ENCODE measurements at places on chromosomes 3 and 15.

GRCh38 chr15:61724251-61724939 is 335.9 kb downstream of the VPS13C start:
- no peak for DNase-seq

DNA sequence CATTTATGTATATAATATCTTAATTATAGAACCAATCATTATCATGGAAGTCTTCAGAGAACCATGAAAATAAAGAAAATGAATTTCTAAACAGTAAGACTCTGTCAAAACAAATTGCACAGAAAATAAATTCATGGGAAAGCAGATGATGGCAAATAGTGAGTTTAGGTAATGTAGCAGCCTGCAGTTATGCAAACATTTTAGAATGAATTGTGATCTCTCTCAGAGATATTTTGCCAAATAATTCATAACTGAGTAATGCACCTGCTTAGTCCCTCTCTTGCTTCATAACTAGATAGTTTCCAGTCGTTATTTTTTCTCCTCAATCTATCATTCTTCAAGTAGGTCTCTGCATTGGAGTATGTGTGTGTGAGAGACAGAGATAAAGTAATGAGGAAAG is 492.7 kb upstream of the THBS1 start:
- DNase-seq: no peak

DNA sequence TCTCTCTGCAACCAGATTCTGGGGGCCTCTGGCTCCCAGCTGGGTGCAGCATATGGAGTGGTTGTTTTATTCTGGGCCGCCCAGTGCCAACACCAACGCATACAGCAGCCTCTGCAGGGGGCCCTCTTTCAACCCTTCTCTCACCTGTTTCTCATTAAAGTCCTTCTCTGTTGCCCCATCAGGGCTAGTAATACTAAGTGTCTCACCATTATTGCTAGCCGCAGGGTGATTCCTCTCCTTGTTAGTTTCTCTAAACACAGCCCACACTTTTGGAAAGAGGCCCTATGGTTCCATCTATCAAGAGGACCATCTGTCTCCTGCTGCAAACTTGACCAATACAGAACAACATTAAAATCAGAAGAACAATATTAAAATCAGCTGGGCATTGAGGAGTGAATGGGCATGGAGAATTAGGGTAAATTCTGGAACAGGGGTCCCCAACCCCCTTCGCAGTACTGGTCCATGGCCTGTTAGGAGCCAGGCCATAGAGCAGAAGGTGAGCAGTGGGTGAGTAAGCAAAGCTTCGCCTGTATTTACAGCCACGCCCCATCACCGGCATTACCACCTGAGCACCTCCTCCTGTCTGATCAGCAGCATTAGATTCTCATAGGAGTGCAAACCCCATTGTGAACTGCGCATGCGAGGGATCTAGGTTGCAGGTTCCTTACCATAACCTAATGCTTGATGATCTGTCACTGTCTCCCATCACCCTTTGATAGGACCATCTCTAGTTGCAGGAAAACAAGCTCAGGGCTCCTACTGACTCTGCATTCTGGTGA is 36.5 kb downstream of the ALS2CL start:
- DNase-seq: no peak

DNA sequence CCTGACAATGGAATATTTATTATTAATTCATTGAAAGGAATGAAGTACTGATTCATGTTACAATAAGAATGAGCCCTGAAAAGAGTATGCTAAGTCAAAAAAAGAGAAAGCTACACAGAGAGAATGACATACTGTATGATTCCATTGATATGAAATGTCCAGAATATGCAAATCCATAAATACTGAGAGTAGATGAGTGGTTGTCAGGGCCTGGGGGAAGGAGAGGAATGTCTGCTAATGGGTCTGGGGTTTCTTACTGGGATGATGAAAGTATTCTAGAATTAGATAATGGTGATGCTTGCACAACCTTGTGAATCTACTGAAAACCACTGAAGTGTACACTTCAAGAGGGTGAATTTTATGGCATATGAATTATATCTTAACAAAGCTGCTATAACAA is 79.9 kb upstream of the HACD2 start:
- no peak for DNase-seq

- no peak for DNase-seq
These were observed 280.1 kb downstream of the LRTM1 start for GRCh38 chr3:54647721-54648120.

DNA sequence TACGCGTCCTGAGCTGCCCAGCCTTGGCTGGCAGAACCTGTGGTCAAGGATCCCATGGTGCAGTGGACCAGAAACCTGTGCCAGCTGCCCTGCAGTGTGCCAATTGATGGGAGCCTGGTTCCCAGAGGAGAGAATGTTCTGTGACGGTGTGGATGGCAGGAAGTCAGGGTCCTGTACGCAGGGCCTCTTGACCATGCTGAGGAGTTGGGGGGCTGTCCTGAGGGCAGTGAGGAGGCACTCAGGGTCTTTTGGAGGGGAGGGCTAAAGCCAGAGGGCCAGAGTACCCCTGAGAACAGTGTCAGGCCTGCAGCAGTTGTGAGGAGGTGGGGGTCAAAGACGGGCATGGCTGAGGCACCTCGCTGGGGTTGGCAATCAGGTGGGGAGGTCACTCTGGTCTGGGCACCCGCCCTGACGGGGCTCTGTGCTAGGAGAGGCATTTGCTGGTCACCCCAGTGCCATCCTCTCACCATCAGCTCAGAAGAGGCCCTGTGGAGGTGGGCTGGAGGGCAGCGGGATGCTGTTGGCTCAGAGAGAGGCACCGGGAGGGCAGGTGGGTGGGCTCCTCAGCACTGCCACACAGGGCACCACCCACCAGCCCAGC is 61.0 kb downstream of the SCN5A start:
- no peak for DNase-seq

GRCh38 chr3:129195731-129196256 is 12.1 kb upstream of the CNBP start:
- DNase-seq: peak; percentile 89

DNA sequence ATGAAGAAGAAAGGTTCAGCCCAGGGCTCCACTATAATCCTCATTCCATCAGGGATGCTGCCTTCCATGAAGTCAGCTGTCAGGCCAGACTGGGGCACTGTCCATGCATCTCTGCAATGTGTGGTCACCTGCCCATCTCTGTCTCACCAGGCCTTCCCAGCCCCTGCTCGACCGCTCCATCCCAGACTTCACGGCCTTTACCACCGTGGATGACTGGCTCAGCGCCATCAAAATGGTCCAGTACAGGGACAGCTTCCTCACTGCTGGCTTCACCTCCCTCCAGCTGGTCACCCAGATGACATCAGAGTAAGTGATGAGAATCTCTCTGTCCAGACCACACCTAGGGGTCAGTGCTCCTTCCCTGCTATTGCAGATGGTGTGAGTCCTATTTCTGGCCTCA is 454.1 kb downstream of the EPHB1 start:
- DNase-seq: no peak

GRCh38 chr3:62142331-62143085 is 230.8 kb downstream of the FEZF2 start:
- DNase-seq: no peak

DNA sequence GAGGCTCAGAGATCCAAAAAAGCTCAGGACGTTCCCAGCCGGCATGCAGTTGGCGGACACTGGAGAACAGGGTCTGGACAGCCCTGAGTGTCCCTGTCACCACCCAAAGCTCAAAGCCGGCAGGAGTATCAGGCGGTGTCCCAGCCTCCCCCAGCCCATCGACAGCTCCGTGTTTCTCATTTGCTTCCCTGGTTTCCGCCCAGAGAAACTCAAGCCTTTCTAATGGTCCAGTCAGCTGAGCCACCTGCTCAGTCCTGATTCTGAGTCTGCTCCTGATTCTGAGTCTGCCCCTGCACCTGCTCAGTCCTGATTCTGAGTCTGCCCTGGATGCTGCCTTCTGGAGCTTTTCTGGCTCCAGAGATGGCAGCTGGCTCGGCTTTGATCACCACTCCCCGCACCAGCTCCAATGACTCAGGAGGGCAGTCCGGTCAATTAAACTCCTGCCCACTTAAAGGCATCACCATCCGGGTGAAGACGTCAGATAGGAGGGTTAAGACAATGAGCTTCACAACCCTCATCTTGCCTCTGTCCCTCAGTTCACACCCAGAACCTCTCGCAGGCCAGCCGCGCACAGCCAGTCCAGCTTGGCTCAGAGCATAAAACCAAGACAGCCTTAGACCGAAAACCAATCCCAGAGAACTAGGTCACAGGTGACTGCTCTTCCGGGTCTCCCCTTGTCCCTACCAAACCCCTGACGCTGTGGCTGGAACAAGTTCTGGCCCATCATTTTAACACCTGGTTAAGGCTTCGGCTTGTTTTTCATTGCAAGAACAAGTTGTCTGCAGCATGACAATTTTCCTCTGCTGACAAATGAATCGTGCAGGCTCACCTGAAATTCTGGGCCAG is 6.8 kb downstream of the PCSK6 start:
- DNase-seq: no peak

- DNase-seq: no peak
These were observed 199.4 kb upstream of the NR2E3 start for GRCh38 chr15:71610728-71611552.

GRCh38 chr3:59758672-59759071 is 708.8 kb upstream of the CFAP20DC start:
- peak; percentile 31 for DNase-seq

DNA sequence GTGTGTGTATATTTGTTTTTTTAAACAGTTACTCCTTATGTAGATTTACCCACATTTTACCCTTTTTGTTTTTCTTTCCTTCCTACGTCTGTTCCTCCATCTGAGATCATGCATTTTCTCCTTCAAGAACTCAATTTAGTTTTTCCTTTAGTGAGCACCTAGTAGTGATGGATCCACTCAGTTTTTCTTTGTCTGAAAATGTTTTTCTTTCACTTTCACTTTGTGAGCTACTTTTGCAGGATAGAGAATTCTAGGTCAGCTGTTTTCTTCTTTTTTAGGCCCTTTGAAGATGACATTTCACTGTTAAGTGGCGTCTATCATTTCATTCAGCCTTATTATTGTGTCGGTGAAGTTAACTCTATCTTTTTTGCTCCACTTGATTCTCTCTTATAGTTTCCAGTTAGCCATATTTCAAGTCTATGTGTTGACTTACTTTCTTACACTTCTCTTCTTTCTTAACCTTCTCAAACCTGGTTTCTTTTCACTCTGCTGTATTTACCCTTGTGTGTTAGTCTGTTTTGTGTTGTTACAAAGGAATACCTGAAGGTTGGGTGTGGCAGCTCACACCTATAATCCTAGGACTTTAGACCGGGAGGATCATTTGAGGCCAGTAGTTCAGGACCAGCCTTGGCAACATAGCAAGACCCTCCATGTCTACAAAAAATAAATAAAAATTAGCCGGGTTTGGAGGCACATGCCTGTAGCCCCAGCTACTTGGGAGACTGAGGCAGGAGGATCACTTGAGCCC is 55.8 kb downstream of the PRKCI start:
- no peak for DNase-seq

DNA sequence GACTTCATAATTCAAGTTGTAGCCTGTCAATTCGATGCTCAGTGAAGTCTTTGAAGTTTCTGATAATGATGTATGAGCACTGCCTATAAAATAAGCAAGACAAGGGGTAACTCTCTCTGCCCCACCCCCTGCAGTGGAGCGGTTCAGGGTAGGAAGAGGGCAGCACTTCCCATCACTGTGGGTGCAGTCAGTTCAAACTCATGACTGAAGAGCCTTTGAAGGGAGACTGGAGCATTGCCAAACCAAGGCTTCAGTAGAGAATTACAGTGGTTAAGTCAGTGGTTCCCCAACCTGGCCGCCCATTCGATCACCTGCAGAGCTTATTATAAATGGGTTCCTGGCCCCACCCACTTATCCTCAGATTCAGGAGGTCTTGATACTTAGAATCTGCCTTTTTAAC is 190.6 kb downstream of the SHQ1 start:
- DNase-seq: peak; percentile 40

DNA sequence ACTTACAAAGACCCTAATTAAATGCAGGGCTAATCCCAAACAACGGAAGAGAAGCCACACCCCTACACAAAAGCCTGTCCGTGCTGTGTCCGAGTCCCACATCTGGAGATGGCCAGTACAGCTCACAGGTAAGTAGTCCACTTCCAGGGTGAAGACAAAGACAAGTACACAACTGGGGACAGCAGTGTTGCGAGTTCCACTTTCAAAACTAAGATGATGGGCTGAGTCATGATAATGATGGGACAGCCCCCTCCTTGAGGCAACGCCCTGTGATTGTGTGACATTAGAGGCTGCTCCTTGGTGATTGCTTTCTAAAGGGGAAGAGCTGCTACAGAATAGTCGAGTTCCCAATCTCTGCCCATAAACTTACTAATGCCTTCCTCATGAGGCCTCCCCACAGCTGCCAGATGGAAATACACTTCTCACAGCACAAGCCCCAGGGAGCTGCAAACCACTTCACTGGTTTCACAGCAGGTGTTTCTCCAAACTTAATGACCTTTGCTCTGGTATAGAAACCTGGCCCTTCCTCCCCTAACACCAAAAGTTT is 27.6 kb downstream of the RFT1 start:
- peak; percentile 84 for DNase-seq

- DNase-seq: peak; percentile 78
These were observed 128.7 kb upstream of the WNT5A start for GRCh38 chr3:55615694-55616295.

GRCh38 chr3:84724877-84725276 is 233.9 kb upstream of the CADM2 start:
- DNase-seq: peak; percentile 14

DNA sequence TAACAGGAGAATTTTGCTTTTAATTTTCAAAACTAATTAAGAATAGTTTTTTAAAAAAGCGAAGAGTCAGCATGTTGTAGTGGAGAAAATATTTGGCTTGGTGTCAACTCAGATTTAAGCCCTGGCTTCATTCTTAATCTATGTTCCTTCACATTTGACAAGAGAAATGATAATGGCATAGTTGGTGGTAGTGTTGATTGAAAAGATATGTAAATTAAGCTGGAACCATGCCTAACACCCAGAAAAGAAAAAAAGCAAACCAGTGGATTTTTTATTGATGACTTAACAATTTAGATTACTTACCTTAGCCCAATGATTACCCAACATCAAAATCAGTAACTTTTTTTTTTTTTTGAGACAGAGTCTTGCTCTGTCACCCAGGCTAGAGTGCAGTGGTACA is 27.4 kb downstream of the TCAIM start:
- no peak for DNase-seq

GRCh38 chr3:100868894-100869293 is 124.3 kb downstream of the ABI3BP start:
- no peak for DNase-seq

DNA sequence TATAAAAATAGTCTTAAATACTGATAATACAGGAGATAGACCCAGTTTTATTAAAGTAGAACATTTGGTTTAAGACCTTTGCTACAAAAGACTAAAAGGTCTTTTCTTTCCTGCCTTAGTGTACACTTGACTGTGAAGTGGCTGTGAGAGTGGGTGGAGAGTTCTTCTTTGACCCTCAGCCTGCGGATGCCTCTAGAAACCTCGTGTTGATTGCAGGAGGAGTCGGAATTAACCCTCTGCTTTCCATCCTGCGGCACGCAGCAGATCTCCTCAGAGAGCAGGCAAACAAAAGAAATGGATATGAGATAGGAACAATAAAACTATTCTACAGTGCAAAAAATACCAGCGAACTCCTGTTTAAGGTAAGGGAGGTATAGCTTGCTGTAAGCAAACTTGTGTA is 36.5 kb downstream of the OXNAD1 start:
- DNase-seq: no peak

- peak; percentile 18 for DNase-seq
These were observed 11.5 kb downstream of the SETMAR start for GRCh38 chr3:4314688-4315087.

- peak; percentile 35 for DNase-seq
These were observed 52.0 kb downstream of the VPS8 start for GRCh38 chr3:184864000-184864399.

- DNase-seq: no peak
These were observed 66.5 kb upstream of the ARRDC4 start for GRCh38 chr15:97893967-97894366.

All from suppressor macrophage (primary cell).